Stimulated activated CD8-positive, alpha-beta memory T cell treated with anti-CD3 and anti-CD28 coated beads, Interleukin-7, amount 100 ng/mL, for 1 hour (primary cell): ENCODE measurements at places on chromosomes 11 and 22.

GRCh38 chr11:73184953-73185671 lies 33.0 kb upstream of the P2RY2 start:
- DNase-seq, result no peak

GRCh38 chr11:80182901-80183300 lies 742.1 kb upstream of the TENM4 start:
- DNase-seq, result no peak

DNA sequence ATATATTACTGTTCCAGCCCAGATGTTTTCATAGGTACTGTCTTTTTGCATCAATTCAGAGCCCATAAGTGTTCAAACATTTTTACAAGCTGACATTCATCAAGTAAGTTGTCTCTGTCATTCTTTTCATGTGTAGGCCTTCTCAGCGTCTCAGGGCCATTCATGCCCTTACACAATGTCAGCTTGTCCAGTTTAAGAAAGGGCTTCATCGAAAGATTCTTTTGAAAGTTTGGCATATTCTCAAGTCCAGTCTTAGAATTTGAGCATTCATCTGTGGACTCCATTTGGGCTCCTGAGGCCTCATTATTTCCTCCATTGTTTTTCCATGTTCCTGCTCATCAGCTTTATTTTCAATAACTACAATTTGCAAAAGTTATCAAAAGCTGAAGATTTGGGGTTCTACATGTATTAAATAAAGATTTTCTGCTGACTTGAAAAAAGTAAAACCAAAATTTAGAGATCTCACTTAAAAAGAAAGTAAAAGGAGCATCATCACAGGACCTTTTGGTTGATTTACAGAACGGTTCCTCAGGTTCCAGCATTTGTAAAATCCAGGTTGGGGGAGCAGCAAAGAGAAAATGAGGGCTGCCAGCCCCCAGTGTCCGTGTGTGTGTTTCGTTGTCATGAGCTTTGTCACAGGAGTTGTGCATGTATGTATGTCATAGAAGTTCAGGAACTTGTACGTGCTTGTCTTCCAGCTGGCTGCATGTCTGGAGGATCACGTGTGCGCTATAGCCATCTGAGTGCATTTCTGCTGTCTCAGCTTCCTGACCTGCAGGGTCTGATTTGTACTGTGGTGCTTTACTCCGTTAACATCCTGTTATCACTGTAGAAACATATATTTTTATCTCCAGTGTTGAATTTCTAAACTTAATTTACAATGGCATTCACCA lies 15.6 kb downstream of the MOV10L1 start:
- no peak for DNase-seq

GRCh38 chr11:102615894-102616432 lies 9.2 kb downstream of the MMP20 start:
- no peak for DNase-seq

DNA sequence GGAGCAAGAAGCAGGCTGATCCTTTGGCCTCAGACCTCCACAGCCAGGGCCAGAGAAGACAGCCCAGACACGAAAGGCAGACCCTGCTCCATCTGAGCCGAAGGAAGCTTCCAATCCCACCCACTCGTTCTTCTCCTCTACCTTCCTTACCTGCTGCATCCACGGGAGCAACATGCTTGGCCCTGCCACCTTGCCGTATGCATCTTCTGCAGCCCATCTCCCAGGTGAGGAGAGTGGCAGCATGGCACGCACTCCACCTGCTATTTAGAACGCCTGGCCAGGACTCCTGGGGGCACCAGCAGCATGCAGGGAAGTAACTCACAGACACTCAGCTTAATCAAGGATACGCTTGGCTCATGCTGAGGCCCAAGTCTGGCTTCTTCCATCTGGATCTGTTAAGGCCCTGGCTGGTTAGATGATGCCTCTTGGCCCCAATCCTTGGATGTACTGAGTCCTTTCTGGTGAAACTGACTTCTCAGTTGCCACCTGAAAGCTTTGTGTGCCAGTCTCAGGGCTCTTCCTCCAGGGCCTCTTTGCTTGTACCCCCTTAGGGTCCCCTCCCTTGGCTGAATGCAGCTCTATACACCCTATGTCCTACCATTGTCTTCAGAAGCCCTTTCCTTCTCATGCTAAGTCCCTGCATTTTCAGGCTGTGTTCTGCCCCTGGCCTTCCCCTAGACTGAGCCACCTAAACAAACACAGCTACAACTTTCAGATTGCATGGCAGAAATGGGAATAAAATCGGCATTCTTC lies 604.9 kb downstream of the BUD13 start:
- no peak for DNase-seq

DNA sequence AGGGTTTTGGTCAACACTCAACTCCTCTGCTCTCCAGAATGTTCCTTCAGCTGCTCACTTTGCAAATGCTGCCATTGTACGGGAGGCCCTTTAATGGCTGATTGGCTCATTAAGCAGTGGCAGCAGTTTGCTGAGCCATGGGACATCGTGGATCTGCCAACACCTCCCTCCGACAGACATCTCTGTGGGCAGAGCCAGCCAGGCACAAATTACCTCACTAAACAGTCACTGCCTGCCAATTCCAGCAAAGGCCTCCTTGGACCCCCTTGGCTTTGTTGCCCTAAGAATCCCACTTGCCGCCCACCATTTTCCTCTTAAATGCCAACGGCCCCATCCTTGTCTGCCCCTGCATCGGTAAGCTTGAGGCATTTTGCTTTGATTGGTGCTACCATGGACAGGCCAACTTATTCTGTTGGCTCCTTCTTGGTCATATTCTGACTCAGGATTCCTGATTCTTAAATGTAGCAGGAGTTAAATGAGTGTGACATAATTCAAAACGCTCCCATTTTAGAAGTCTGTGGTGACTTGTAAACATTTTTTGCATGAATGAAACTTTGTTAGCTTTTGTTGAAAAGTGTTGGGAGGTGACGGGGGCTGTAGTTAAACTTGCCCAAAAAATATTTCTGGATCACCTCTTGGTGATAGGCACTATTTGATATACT lies 57.5 kb upstream of the LMO2 start:
- no peak for DNase-seq

- DNase-seq, result no peak
Measured at GRCh38 chr11:8066036-8066910, 14.7 kb upstream of the TUB start.

- no peak for DNase-seq
Measured at GRCh38 chr11:134385774-134386565, 26.1 kb downstream of the B3GAT1 start.

DNA sequence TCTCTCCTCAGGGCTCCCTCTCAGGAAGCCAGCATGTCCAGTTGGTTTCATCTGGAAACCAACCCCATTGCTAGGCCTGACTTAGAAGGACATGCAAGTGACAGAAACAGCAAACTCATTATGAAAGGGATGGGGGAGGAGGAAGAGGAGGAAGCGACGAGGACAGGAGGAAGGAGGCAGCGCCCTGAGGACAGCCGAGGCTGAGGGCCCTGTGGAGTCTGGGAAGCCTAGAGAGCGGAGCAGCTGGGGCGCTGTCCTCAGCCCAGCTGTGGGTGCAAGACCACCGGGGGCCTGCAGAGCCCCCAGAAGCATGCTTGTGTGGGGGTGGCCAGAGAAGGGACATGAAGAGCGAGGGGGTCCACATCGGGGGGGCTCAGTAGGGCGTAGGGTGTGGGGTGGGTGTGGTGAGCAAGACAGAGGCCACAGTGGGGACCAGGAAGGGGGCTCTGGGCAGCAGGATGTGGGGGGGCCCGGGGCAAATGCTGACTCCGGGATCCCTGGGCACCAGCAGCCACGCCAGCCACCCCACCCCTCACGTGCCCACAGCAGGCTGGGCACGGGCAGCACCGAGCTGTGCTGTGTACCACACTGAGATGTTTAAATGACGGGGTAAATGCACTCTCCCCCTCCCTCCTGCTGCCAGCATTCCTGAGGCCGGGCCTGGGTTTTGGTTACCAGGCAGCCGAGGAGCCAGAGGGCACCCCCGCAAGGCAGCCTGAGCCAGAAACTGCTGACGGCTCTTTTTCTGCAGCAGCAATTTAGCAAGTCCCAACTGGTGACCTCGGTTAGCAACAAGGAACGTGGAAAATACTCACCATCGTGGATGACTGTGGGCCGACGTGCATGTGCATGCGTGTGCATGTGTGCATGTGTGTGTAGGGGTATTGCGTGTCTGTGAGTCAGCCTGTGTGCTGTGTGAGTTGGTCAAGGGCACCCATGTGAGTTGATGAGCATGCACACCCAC lies 82.7 kb upstream of the LINC01488 start:
- no peak for DNase-seq

DNA sequence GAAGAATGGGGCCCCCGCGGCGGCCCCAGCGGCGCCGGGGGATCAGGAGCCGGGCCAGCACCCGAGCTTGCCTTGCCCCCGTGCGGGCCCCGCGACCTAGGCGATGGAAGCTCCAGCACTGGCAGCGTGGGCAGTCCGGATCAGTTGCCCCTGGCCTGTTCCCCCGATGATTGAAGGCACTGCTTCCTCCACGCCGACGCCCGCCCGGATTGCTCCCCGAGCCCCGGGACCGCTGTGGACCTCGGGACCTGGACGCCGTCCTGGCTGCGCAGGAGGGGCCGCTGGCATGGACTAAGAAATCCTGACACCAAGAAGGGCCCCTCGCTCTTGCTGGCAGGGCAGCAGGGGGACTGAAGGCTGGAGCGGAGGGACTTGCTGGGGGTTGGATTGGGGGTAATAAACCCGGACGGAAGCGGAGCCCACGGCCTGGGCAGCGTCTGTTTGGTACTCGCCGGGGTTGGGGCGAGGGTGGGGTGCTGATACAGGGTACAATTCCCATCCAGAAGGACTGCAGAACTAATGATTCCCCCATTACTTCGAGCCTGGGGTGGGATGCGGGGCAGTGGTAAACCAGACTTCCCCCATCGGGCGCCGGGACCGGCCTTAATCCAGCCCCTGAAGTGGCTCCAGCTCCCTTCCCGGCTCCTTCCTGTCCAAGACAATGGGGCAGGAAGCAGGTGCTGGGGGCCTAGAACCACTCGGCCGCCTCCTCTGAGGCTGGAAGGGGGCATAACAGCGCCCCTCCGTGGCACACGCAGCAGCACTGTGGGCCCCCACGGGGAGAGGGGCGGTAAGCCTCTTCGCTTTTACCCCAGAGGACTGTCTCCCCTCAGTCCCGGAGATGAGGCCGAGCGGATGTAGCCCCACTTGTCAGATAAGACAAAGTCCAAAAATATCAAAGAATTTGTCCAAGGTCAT lies 1.0 kb downstream of the CCDC85B start:
- DNase-seq, result no peak

GRCh38 chr22:42116848-42117424 lies 13.7 kb downstream of the CYP2D6 start:
- no peak for DNase-seq

DNA sequence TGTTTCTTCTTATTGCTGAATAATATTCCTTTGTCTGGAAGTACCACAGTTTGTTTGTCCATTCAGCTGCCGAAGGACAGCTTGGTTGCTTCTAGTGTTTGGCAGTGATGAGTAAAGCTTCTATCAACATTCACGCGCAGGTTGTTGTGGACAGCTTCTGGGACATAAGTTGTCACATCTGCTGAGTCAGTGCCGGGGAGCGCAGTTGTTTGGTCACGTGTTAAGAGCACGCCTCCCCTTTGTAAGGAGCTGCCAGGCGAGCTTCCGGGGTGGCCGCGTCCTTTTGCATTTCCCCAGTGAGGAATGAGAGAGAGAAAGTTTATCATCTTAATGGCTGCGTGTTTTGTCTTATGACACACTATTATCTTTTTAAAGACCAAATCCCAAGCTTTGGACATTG lies 30.3 kb downstream of the SAMM50 start:
- DNase-seq, result no peak
